Stimulated activated CD8-positive, alpha-beta memory T cell treated with anti-CD3 and anti-CD28 coated beads, Interleukin-15, amount 100 ng/mL, for 24 hours (primary cell): ENCODE measurements at places on chromosomes 1 and 21.

- no peak for DNase-seq
Measured at GRCh38 chr1:229825042-229825441, 199.0 kb downstream of the URB2 start.

DNA sequence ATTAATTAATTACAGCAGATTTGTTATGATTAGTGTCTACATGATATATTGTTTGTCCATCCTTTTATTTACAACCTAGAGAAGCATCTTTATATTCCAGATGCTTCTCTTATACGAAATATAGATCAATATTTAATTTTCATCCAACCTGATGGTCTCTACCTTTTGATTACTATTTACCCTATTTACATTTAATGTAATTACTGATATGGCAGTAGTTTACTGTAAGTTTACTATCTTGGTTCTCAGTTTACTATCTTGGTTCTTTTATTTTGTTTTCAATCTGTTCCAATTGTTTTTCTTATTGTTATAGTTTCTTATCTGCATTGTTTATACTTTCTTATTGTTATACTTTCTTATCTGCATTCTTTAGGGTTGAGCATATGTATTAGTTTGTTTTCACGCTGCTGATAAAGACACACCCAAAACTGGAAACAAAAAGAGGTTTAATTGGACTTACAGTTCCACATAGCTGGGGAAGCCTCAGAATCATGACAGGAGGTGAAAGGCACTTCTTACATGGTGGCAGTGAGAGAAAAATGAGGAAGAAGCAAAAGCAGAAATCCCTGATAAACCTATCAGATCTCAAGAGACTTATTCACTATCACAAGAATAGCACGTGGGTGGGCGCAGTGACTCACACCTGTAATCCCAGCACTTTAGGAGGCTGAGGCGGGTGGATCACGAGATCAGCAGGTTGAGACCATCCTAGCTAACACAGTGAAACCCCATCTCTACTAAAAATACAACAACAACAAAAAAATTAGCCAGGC lies 28.9 kb downstream of the FAF1 start:
- no peak for DNase-seq

- no peak for DNase-seq
Measured at GRCh38 chr1:42523171-42523570, 60.1 kb downstream of the CCDC30 start.

GRCh38 chr1:178954325-178954690 lies 71.4 kb upstream of the FAM20B start:
- DNase-seq: no peak

DNA sequence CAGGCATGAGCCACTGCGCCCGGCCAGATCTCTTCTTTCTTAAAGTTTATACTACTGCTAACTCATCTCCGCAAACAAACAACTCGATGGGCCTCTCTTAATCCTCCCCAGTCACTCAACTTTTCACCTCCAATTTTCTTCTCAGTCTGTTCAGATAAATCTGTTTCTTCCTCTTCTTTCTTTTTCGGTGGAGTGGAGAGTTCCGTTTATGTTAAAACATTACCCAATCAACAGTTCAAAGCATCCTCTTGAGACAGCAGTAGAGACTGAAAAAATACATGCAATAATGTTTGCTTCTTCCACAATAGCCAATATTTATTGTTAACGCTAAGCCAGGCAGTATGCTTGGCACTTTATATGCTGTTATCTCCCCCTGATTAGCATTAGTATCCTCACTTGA lies 1.4 kb upstream of the ANKRD13C start:
- DNase-seq: no peak

DNA sequence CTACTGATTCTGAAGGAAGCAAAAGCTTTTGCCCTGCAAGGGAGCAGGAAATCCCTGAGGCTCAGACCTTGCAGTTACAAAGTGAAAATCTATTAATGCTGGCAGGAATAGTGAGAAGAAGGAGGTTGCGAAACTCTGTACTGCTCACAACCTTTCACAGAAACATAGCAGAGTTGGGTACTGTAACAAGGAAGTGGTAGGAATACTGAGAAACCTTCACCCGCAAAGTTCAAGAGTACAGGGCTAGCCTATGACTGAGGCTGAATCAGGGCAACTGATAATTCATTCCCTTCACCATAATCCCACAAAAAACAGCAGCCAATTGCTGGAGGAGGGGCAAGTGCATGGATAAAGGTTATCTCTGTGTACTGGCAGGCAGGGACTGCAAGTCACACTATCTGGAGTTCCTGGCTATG lies 23.9 kb upstream of the KCTD3 start:
- DNase-seq: no peak

DNA sequence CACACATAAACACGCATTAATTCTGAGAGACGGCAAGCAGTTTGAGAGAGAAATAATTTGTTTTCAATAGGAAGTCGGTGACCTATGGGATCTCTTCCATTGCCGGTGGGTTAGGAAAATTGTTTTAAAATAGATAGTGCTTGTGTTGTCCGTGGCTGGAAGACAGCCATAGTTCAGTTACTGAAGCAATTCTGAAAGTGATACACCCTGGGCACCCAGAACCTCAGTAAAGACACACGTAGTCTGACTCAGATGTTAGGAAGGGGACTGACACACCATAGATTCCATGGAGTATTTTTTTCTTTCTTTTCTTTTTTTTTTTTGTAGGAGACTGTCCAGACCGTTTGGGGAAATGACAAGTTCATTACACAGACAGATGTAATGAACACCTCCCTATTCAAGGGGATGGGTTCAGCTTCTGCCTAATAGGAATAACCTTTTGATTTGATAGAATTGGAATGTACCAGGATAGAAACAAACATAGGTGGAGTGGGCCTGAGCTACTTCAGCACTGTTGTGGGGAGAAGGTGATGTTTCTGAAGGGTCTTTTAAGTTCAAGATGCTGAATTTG lies 1.6 kb downstream of the C1orf21 start:
- DNase-seq: no peak

DNA sequence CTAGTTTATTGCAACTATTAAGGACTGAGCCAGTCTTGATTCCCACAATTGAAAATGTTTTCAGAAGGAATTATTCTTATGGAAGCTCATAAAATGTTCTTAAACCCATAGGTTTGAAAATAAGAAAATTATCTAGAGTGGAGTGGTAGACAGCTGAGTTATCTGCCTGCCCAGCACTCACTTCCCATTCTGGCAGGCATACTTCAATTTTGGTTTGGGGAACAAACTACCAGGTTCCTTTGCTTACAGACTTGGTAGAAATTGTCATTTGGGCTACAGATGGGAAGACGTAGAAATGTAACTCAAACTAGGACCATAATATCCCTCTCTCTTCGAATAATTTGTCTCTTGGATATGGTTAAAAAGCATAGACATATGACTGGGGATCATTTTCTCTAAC lies 18.4 kb downstream of the JUN start:
- no peak for DNase-seq

GRCh38 chr21:31974454-31974985 lies 101.7 kb downstream of the HUNK start:
- DNase-seq: no peak

DNA sequence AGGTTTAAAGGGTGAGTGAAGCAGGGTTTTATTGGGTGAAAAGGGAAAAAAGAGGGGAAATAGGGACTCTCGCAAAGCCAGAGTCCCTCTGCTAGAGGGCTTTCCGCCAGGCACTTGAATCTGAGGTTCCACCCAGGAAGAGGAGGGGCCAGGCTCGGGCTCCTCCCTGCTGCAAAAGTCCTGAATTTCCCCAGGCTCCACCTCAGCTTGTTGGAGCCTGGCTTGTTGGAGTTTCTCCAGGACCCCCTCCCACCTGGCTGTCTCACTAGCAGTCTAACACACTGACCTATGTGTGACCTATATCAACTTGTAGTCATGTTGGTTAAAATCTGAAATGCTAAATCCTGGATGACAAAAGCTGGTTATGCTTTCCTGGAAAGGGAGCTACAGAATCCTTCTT lies 25.5 kb downstream of the GBP2 start:
- no peak for DNase-seq

- no peak for DNase-seq
Measured at GRCh38 chr1:163170975-163171676, 31.6 kb downstream of the RGS5 start.

DNA sequence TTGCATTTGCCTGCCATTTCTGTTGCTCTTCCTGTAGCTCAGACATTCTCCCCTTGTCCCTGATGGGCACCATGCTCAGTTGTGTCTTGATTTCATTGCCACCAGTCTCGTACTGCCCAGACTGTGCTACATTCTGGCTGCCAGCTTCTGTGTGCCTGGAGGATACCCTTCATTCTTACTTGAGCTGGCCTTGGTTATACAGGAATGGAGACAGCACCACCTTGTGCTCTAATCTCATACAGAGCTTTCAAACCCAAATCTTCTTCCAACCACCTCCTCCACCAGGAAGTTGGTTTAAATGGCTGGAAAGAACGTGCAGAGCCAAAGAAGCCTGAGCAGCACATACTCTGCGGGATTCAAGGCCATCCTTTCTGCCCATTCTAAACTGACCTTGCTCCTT lies 165.3 kb downstream of the SLC35F3 start:
- no peak for DNase-seq

DNA sequence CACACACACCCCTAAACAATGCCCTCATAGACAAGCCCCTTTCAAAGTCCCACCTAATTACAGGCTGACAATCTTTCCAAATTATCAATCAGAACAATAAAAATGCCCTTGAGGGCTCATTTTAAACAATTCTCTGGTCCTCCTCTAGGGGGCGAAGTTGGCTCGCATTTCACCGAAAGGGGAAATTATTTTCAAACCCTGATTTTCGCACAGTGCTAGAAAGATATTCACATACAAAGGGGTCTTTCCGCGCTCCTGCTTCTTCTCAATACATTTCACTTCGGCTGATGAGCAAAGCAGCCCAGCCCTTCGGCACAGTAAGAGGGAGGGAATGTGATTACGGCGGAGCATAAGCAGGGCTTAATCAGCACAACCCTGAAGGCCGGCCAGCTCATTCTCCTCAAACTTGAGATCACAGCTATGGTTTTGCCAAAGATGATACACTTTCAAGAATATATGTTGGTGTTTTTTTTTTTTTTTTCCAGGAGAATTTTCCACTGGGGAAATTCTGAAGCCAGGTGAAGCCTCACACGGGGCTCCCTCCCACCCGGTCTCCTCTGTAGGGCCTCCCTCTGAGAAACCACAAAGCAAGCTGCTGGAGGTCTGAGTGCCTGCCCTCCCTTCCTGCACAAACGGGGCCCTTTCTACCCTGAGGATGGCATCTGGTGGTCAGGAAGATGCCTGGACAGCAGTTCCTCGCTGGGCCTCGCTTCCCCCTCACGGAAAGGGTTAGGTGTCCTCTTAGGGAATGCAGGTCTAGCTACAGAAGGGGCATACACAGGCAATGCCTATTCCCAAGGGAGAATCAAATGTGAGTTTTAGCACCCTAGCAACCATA lies 66.9 kb downstream of the GNG12 start:
- DNase-seq: no peak

DNA sequence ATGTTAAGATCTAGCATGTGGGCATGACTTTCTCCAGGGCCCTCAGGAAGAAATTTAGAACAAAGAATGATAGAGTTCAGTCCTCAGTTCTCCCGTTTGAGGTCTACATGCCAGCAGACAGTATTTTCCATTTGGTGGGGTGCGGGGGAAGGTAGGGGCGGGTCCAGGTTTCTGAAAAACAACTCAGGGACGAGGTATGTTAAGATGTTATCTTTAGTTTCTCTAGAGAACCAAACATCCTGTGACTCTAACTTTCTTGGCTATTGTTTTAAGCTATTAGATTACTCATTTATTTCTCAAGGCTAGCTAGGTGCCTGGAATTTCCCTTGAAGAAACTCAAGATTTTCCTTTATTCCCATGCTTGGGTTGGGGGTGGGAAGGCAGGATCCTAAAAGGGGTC lies 42.3 kb upstream of the SYT14 start:
- DNase-seq: no peak

GRCh38 chr1:92832537-92833114 lies 786 bp downstream of the RPL5 start:
- no peak for DNase-seq

DNA sequence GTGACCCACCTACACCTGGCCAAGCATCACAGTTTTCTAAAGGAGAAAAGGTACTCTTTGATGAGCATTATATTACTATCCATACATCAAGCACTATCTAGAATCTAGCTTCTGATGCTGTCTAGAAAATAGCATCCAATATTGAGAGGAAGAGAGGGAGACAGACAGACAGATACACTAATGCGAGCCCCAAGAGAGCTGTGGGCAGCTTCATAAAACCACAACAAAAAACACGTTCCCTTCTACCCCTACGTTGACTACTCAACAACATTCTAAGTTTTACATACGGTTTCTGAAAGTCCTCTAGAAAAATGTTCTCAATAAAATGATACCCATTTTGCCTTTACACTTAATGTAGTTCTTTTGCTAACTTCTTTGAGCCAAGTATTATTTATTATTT lies 221.8 kb downstream of the SLC45A1 start:
- DNase-seq: no peak

GRCh38 chr21:43904331-43904781 lies 39.3 kb downstream of the AGPAT3 start:
- DNase-seq: no peak

DNA sequence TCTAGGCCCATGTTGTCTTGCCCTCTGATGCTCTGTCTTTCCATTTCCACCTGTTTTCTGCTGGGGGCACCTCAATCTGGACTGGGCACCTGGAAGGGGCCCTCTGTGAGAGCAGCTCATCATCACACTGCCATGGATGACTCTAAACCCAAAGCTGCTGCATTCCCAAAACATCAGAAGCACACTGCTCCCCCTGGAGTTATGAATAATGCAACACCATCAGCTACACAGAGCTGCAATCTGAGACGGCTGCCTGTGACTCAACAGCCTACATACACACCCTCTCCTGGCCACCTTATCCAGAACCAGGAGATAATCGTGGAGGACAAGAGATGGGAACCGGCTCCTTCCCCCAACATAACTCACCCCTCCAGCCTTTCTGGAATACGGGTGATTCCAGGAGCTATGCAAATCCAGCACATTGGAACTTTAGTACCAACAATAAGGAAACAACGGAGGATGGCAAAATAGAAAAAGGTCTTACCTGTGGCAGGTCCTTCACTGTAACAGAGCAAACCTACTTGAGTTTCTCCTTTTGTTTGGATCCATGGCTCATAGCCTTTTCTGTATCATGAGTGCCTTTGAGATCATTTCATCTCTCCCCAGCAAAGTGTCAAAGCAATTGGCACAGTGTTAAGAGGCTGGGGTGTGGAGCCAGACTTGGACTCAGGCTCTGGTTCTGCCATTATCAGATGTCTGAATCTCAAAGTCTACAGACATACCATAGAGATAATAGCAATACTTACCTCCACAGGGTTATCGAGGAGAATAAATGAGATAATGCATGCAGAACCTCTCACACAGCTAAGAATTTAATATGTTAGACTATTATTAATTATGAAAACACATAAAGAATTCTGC lies 29.3 kb downstream of the AK2 start:
- no peak for DNase-seq

DNA sequence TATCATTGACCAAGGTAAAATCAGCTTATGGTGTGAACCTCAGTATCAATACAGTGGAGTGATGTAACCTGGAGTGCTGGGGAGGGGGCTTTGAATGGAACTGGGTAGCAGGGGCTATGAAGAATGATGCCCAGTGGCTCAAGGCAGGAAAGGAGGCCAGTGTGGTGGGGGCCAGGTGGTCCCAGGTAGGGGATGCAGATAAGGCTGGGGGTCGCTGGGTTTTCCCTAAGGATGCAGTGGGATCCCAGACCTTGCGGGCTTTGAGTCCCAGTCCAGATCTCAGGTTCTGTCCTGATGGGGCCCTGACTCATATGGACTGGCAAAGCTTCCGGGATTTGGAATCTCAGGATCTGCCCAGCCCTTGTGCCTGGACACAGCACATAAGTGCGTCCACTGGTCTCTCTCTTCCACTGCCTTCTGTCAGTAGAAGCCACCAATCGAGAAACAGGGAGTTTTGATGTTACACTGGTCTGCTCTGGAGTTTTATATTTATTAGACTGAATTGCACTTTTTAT lies 52.0 kb downstream of the S100B start:
- DNase-seq: no peak
